Naive thymus-derived CD8-positive, alpha-beta T cell (primary cell): ENCODE measurements at places on chromosomes 5 and 9.

GRCh38 chr9:135464181-135464580 lies 15.4 kb upstream of the PPP1R26 start:
- no peak for DNase-seq

GRCh38 chr5:87653242-87653641 lies 240.5 kb upstream of the CCNH start:
- no peak for DNase-seq

DNA sequence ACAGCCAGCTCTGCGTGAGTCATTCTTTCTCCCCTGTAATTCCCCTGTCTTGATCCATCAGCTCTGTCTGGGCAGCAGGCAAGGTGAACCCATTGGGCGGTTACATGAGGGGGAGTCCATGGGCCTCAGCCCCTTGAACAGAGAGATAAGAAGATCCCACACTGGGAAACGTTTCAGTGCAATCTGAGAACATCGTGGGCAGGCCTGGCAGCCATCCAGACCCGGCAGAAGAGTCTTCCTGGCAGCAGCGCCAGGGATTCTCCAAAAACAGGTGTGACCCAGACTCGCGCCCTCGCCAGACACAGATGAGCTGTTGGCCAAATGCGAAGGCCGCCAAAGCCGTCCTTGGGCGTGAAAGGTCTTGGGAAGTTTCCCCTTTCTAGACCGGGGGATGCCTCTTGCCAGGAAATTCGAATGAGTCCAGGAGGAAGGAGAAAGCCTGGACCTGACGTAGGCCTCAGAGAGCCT lies 6.4 kb upstream of the SLC12A7 start:
- DNase-seq: no peak

DNA sequence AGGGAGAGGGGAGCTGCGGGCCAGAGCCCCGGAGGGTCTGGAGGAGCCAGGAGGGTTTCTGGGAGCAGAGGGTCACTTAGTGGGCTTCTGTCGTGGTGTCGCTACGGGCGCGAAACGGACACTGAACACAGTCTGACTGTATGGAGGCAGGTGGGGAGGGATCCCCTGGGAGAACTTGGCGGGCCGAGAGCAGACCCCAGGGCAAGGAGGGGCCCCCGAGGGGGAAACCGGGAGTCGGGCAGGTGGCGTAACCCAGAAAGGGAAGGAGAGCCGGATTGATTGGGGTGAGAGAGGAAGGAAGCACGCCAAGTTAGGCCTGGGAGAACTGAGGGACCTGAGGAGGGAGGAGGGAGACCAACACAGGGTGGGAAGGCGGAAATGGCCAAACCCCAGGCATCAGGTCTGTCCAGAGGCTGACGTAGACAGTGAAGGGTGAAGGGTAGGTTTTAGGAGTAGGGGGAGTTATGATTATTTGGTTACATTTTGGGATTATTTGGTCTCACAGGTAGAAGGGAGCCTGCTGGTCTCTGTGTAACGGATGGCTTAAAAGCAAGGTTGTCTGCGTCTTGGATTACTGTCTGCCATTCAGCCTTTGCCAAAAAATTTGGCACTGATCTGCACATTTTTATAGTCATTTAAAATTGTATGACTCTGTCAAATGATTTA lies 3.3 kb upstream of the MSMP start:
- DNase-seq: no peak

DNA sequence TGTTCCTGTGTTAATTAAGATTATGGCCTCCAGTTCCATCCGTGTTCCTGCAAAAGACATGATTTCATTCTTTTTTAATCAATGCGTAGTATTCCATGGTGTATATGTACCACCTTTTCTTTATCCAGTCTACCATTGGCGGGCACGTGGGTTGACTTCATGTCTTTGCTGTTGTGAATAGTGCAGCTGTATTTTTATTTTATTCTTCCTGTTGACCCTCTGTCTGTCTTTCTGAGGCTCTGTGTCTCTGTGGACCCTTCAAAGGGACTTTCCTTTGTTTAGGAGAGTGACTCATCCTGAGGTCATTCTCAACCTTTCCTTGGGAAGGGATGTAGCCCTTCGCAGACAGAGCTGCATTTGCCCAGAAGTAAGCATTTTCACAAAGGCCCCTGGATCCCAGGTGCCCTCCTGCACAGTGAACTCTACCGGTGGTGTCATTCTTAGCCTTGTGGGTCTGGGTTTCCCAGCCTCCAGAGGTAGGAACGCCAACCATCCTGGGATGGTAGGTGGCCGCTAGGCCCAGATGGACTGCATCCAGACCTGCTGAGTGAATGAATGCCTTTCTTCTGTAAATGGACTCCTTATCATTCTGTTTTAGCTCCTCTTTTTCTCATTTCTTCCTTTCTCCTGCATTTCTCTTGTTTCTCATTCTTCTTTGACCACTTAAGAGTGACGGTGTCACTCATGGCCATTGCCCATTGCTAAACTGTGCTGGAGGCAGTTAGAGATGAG lies 22.4 kb downstream of the TRIO start:
- DNase-seq: no peak
